ENCODE measurements at places on chromosomes 12 and 14.

DNA sequence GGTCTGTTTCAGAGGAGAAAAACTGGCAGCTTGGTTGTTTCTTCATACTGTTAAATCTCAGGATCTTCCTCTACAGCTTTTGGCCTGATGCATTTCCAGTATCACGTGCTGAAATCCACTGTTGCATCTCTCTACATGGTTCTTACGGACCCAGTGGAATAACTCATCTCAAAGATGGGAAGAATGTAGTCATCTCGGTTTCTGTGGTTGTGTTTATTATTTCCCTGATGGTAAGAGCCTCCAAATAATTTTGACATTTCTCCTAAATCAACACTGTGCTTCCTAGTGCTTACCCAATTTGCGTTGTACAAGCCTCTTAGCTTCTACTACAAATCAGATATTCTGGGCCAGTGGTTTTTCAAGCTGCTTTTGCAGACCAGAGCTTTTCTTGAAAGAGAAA, 812.8 kb downstream of the C12orf50 start:
- DNase-seq, result no peak

GRCh38 chr12:121889274-121889624, 659 bp downstream of the PSMD9 start:
- DNase-seq, result no peak

DNA sequence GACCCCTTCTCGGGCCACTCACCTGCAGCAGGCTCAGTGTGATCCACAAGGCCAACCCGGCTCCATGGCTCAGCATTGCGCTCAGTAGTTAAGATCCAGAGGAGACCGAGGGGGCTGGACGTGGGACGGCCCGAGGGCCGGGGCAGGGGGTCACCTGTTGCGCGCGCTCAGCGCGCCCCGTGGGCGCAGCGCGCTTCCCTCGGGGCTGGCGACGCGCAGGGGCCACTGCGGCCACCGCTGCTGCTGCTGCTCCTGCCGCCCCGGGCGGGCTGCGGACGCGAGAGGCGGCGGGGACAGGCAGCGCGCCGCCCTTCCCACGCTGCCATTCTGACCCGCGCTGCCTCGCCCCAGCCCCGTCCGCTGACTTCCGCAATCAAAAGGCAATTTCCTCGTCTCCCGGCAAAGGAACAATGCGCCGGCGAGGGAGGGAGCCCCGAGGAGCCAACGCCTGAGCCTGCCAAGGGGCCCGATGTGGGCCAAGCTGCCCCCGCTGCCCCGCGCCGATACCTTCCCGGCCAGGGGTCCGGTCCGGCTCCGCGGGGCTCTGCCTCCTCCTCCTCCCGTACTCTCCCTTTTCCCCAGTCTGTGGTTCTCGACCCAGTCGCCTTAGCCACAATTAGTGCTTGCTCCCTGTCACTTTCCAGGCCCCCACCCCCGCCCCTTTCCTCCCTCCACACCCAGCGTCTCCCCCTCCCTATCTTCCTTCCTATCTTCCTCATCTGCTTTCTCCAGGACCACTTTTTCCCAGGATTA, 27.3 kb downstream of the PTPRB start:
- DNase-seq, result no peak

DNA sequence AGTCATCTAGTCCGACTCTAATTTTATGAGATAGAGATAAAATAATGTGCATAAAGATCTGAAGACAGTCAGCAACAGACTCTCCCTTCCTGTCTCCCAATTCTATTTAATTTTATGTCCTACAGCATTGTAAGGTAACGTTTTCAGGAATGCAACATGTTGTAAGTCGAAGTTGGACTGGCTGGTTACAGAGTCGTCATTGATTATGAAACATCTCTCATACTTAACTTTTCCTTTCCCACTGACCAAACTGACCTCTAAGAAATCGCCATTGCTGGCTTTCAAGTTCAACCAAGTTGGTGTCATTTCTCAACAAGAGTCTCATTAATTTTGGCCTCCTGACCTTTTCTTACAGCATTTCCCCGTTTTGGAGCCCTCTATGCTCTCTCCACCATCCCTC, 4.9 kb upstream of the RIC8B start:
- no peak for DNase-seq

DNA sequence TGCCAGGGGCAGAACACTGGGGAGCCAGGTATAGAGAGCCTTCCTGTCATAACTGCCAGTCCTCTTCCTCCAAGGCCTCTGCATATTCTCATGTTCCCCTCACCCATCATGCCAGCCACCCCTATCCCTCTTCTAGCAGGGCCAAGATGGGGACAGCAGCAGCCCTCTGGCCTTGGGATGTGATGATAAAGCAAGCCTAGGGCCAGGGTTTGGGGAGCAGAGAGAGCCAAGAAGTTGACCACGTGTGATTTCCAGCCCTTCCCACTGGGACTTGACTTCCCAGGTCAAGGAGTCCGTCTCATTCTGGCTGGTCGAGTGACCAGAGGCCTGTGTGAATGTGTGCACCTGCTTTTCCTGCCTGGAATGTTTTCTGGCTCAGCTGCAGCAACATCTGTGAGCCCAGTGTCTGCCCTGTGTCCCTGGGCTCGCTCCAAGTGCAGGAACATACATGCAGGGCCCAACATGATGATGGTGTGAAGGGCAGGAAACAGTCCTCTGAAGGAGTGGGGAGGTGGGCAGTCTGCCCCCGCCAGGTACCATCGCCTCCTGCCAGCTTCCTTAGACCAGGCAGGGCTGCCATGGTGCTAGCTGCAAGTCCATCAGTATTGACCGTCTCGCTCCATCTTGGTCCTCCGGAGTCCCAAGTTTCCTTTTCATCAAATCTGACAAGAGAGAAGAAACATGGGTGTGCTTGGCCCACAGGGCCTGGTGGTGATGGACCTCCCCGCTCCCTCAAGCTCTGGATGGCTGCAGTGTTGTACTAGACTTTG, 21.0 kb downstream of the VASH1 start:
- no peak for DNase-seq

- DNase-seq, result no peak
These were observed 122.0 kb upstream of the ATXN7L3B start for GRCh38 chr12:74415633-74416032.

GRCh38 chr14:106879241-106879640, 1352.9 kb downstream of the TMEM121 start:
- no peak for DNase-seq

DNA sequence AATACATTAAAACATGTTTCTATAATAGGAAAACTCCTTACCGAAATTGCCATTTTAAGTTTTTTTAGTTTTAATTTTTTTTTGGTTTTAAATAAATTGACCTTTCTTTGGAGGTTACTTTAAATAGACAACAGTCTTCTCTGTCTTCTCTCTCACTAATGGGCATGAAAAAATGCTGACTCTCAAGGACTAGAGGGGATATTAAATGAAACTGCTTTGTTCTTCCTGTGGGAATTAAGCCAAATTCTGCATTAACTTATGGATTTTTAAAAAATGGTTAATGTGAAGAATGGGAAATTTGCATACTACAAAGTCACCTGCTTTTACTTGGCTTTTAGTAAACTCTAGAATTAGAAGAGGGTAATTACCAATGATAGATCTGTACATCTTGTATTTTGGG, 378.9 kb downstream of the TMTC2 start:
- DNase-seq, result no peak

DNA sequence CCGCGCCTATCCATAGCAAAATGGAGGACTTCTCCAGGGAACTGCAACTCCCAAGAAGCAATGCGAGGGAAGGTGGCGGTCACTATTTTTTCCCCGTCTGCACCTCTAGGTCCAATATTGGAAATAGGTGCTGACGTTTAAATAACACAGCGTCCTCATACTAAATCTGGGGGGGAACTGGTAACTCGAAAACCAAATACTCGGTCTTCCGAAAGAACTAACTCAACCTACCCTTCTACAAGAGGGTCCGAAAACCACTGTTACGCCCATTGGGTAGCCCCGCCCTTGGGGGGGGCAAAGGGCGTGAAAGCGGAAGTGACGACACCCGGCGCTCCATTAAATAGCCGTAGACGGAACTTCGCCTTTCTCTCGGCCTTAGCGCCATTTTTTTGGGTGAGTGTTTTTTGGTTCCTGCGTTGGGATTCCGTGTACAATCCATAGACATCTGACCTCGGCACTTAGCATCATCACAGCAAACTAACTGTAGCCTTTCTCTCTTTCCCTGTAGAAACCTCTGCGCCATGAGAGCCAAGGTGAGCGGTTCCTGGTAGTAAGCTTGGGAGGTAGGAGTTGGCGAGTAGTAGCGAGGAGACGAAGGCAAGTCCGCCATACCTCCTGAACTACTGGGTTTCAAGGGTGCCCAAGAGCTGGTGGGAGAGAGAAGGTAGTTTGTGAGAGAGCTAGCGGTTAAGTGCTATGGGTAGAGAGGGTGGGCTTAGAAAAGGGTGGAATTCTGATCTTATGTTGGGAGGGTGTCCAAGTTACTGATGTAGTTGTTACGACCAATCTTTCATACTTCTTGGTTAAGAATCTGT, at the start of gene RPL41:
Gene RPL41 (plus strand): TSS at position 367 of the 815 bp plus-strand sequence.
- peak; percentile 92 for DNase-seq

GRCh38 chr12:131007031-131007739, 53.5 kb downstream of the ADGRD1 start:
- DNase-seq, result no peak

- no peak for DNase-seq
These were observed 106.3 kb downstream of the ETNK1 start for GRCh38 chr12:22731236-22731635.

GRCh38 chr12:123744836-123745235, 17.3 kb upstream of the DNAH10 start:
- DNase-seq, result no peak

DNA sequence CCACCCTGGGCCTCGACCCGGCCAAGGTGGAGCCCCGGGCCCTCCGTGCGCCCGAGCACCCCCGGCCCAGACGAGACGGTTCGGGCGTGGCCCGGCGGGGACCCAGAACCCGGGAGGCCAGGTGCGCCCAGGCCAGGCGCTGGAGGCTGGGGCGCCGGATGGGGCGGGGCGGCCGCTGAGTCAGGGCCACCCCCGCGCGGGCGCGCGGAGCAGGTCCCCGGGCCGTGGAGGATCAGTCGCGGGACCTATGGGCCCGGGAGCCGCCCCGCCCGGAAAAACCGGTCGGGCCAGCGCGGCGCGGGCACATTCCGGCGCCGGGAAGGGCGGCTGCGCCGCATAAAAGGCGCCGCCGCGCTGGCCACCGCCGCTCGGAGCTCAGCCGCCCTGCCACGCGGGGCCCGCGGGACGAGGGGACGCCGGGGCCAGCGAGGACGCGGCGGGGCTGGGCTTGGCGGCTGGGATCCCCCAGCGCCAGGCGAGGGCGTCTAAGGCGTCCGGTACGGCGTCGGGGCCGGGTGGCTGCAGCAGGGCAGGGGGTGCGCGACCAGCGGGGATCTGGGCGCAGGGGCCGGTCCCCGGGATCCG, 21.5 kb upstream of the KIF26A start:
- DNase-seq, result no peak

GRCh38 chr12:63816031-63816430, 28.5 kb upstream of the SRGAP1 start:
- DNase-seq, result no peak

DNA sequence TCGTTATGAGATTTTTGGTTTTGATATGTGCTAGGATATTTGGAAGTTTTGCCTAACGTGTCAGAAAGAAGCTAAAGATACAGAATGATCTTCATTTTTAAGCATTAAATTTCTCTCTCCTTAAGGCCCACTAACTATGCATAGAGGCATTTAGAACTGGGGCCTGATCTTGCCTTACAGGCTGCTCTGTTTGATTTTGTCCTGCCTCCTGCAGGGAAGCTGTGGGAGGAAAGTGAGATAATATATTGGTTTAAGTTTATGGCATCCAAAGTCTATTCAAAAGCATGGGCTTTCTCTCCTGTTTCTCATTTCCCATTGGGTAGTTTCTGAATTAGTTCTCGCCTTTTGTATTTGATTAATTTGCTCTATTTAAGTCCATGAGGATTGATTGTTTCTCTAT, 250.3 kb upstream of the FBXO33 start:
- DNase-seq, result no peak

DNA sequence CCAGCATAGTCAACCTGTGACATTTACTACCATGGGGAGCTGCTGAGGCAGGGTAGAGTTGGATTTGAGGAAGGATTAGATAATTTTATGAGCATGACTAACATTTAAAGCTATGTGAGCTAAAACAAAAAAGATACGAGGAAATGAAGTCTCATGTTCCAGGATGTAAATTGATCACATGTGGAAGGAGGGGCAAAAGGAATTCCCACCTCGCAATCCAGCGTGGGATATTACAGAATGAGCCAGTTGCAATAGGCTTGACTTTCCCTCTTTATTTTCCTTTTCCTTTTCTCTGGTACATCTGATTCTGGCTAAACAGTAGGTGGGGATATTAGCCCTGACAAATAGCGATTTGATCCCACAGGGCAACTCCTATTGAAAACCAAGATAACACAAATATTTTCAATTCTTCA, 214.9 kb upstream of the HMGA2 start:
- no peak for DNase-seq

GRCh38 chr14:23154964-23155587, 28.4 kb downstream of the SLC7A8 start:
- DNase-seq, result no peak

DNA sequence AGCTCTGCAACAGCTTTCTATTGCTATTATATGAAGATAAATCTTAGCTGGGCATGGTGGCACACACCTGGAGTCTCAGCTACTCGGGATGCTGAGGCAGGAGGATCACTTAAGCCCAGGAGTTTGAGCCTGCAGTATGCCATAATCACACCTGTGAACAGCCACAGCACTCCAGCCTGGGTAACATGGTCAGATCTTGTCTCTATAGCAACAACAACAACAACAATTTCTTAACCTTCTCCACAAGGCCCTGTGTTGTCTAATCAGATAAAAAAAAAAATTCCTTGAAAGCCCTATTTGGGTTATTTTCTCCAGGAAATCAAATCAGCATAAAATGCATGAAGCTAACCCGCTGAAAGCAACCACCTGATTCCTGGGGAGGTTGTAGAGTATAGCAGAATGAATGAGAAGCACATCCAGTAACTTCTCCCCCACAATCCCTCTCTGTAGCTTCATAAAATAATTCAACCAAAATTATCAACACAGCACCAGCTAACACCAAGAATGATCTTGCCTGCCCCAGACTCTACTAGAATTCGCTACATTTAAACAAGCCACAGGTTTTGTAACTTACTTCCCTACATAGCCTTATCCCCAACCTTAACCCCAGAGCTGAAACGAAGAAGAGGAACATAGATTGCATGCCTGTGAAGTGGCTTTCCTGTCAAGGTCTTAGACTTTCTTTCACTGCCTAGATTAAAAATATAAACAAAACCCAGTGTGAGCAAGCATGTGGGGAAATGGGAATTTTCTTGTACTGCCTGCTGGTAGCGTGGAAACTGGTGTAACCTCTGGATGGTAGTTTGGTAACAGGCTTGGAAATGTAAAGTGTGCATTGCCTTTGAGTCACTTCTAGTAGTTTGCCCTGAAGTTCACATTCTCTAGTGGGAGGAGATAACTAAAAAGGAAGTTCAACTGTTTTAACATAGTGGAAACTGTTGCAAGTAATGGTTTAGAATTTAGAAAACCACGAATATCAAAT, 6.0 kb upstream of the STK38L start:
- DNase-seq, result no peak

Measured in effector CD4-positive, alpha-beta T cell (primary cell).